ENCODE measurements at places on chromosomes 2 and 18. TPM values are rescaled to one million over a fixed set of nuclear protein-coding genes. Genes with fewer than 3 reads are reported as not detected.

- no peak for DNase-seq
Observed at GRCh38 chr2:61016392-61017002, 1.0 kb upstream of the PEX13 start.

- no peak for DNase-seq
Observed at GRCh38 chr2:99187011-99187410, 6.0 kb downstream of the MRPL30 start.

DTYMK gene
- 94.9 TPM for total RNA-seq

PROM2 gene
- 0.63 TPM for total RNA-seq
